ENCODE measurements at places on chromosomes 13 and 19. TPM values are rescaled to one million over a fixed set of nuclear protein-coding genes. Genes with fewer than 3 reads are reported as not detected.

DNA sequence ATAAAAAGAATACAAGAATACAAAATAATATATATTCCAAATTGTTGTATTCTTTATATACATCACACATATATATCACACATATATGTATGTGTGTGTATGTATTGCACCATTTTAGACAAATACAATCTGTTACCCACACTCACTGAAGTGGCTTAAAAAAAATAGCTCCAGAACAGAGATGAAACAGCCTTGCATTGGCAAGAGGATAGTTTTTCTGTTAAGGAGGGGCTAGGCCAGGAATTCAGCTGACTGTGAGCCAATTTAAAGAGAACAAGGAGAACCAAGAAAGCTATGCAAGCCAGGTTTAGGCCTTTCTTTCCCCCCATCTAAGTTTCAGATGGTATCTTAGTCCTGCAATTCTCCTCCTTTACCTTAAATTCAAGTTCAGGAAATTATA lies 257.5 kb downstream of the MZT1 start:
- no peak for DNase-seq

DNA sequence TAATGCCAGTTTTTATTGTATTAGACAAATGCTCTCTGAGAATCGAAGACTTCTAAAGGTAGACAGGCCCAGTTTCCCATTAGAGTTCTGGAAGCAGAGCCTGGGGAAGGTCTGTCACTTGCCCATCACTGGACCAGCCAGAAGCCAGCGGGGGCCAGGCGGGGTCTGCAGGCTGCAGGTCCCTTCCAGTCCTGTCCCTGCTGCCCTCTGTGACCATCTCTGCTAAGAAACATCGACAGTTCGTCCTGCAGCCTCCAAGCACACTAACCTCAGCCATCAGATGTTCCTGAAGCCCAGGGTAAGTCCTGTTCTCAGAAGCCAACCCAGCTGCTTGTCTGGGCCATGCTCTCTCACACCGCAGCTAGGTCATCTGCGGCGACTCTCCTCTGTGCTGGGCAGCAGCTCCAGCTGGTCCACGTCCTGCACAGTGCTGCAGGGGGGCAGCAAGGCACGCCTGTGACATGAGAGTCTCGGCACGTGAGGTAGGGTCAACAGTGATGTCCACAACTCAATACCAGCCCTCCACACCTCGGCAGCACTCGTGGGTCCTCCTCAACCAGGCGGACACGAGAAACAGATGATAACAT lies 2.9 kb upstream of the ADPRHL1 start:
- no peak for DNase-seq

DNA sequence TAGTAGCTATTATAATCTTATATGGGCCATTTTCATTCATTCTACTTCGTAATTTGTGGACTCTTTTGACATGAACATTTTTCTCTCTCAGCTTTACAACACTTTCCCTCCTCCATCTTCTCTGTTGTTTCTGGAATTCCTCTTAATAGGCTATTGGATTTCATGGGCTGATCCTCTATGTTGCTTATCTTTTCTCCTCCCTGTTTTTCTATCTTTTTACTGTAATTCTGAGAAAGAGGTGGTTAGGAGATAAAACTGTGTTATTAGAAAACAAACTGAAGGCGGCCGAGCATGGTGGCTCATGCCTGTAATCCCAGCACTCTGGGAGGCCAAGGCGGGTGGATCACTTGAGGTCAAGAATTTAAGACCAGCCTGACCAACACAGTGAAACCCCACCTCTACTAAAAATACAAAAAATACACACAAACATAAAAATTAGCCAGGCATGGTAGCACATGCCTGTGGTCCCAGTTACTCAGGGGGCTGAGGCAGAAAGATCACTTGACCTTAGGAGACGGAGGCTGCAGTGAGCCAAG lies 188.1 kb downstream of the UGGT2 start:
- no peak for DNase-seq

- no peak for DNase-seq
Observed at GRCh38 chr13:33199289-33199850, 86.2 kb downstream of the STARD13 start.

DNA sequence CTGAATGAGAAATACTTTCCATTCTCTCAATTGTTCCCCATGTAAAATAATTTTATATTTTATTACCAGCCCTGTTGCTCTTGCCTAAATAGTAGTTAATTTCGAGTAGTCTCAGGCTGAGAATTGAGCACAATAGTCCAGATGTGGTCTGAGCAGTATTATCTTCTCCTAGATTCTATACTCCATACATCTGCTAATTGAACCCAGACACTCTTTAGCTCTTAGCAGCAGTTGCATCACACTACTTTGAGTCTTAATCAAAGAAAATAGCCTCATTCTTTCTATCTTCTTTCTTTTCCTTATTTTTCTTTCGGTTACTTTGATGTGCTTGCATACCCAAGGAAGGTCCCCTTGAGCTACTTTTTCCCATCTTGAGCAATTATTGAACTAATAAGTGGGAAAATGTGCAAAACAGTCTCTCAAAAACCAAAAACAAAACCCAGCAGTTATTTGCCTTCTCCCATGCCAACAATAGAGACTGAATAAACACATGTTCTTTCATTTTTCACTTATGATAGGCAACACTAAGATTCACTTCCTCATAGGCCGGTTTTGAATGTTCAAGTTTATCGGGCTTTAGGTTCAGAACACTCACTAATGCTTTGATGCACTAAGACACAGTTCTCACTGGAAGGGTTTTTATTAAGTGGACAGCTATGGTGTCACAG lies 204.5 kb downstream of the POU4F1 start:
- no peak for DNase-seq

Gene USHBP1
- total RNA-seq: 8.9 TPM

DNA sequence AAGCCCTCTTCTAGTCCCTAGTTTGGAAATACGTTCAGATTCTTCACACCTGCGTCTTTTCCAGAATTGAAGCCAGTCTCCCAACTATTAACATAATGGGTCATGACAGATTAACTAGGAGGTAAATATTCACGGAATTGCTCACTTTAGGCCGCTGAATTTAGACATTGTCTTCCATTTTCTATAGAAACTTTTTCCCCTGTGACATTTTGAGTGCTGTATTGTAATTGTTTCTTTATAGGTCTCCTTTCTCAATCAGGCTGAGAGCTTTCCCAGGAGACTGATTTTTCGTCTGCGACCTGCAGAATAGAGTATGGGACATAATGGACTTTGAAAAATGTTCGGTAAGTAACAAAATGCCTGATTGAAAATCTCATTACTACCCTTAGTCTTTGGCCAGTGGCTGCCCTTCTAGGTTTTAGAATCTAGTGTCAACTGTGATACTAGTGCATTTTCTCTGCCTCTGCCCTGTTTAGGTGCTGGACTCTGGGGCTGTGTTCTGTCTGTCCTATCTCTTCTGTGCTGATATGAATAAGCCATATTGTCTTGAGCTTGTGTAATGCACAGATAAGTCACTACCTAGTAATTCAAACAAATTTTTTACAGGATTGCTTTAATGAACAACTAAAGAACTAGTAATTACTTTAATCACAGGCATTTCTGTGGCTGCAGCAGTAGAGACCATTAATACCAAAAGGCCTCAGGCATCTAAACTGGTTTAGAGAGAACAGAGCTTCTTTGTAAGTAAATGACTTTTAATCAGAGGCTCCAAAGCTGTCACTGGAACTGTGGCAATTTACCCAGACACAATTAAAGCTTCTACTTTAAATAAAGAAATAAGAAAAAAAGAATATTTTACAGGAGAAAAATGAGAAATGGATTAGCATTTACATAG lies 122.4 kb upstream of the FREM2 start:
- DNase-seq: no peak

All from thyroid gland (tissue), 4 donors.